OCI-LY7 (cell line): ENCODE measurements at places on chromosomes 3 and 15.
A peak's percentile ranks its signal among the peaks of the same experiment; 100 is the strongest.

DNA sequence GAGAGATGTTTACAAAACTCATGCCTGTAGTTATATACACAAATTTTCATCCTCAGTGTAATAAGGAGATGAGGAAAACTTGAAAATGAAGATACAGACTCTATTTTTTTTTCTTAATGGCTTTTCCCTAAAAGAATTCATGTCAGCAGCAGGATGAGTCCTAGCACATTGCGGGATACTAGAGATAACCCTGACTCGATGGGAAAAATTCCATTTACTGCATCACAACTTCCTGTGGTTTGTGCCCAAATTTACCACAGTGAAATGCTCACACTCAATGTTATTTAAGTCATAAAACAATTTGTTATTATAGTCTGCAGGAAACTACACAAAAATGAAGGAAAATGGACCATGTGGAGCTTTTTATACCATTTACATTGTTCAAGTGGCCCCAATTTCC, 581.9 kb upstream of the ZNF717 start:
- no peak for DNase-seq

GRCh38 chr3:86988235-86988634, 2.7 kb downstream of the VGLL3 start:
- no peak for DNase-seq

- DNase-seq: no peak
These were observed 243.1 kb downstream of the GABRG3 start for GRCh38 chr15:27214032-27214431.

DNA sequence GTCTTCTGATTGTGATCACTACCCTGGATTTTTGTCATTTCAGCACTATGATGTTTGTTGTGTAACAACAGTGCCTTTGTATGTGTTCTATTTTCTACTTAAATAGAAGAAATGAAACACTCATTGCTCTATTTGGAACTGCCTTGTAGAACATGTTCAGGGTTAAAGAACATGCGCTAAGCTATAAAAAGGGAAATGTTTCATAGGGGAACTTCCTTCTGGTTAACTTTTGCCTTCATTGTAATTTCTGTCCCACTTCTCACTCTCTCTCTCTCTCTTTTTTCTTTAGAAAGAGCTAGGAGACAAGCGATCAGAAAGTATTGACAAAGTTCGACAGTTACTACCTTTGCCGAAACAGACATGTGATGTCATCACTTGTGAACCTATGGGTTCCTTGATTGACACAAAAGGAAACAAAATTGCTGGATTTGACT, at the start of gene P2RY12:
Gene P2RY12, minus strand, starts transcription at position 13 of the 434 bp plus-strand sequence. CDS start 45,908 bp downstream, outside the sequence.
- DNase-seq: peak; percentile 35

DNA sequence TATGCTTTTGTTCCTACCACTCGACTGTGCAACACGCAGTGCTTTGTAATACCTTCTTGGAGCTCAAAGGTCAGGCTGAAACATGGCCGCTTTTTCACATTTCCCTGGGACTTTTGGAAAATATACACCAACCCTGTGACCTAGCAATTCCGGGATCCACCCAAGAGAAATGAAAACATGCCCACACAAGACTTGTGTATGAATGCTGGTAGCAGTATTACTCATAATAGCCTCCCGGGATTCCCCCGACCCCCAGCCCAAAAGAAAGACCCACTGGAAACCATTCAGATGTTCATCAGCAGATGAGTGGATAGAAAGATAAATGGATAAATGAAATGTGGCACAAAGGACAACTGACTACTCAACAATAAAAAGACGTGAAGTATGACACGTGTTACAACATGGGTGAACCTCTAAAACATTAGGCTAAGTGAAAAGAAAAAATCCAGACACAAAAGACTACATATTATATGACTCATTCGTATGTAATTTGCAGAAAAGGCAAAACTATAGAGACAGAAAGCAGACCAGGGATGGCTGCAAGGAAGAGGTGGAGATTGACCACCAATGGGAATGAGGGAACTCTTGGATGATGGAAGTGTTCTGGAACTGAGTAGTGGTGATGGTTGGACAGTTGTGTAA, 104.1 kb downstream of the PGPEP1L start:
- no peak for DNase-seq

GRCh38 chr15:49148298-49148697, 7.1 kb downstream of the COPS2 start:
- DNase-seq: peak; percentile 7
